ENCODE measurements at places on chromosomes 2 and 18. TPM values are rescaled to one million over a fixed set of nuclear protein-coding genes. Genes with fewer than 3 reads are reported as not detected.

DNA sequence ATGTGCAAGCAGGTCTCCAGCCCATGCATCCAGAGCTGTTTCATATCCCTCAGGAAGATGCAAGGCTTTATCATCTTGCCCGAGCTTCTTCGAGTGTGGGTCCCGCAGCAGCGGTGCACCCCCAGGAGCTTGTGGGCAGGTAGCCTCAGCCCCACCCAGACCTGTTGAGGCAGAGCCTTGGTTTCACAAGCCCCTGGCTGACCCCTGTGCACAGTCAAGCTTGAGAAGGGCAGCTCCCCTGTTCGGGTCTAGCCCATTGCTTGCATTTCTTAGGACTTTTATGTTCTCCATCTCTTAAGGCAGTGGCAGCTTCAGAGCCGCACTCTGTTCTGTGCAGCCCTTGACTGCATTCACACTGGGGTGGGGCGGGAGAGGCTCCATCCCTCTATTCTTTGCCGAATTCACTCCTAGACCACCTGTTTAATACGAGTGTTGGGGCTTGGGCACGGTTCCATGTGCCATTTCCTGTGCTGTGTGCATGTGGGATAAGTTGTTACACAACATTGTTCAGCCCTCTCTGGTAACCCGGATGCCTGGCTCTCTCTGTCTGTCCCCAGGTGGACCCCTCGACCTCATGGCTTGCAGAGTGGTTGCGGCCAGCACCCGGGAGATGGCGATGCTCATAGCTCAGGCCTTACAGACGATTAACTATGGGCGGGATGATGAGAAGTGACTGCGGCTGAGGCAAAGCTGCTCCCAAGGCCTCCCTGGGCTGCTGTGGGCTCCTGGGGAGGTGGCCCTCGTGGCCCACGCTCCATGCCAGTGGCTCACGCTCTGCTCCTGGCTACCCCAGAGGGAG, 48.7 kb downstream of the IMPA2 start:
- no peak for DNase-seq

DNA sequence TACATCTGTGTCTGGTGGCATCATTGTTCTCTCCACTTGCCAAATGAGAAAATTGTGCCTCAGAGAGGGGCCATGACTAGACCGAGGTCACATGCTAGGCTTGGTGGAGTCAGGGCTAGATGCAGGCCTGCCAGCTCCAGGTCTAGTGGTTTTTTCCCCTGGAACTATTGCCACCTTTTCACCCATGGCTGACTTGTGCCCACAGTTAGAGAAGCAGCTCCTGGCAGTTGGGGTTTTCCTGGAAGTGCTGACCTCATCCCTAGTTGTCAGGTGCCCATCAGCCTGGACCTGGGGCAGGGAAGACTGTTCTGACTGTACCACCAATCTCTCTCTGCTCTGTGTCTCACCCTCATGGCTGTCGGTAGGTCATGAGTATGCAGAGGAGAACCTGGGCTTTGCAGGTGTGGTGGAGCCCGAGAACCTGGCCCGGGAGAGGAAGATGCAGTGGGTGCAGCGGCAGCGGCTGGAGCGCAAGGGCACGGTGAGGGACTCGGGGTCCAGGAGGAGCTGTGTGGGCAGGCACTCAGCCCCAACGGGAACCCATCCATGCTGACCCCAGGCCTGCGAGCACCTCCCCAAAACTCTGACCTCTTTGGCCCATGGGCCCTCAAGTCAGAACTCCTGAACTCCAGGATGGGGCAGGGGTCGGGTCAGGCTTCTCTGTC, 12.4 kb upstream of the CATIP start:
- DNase-seq, result no peak

GRCh38 chr18:32443033-32443705, 27.5 kb downstream of the GAREM1 start:
- no peak for DNase-seq

- no peak for DNase-seq
Observed at GRCh38 chr2:226037526-226037925, 638.0 kb downstream of the NYAP2 start.

- peak; percentile 40 for DNase-seq
Observed at GRCh38 chr2:161273038-161273760, 35.0 kb upstream of the PSMD14 start.

DNA sequence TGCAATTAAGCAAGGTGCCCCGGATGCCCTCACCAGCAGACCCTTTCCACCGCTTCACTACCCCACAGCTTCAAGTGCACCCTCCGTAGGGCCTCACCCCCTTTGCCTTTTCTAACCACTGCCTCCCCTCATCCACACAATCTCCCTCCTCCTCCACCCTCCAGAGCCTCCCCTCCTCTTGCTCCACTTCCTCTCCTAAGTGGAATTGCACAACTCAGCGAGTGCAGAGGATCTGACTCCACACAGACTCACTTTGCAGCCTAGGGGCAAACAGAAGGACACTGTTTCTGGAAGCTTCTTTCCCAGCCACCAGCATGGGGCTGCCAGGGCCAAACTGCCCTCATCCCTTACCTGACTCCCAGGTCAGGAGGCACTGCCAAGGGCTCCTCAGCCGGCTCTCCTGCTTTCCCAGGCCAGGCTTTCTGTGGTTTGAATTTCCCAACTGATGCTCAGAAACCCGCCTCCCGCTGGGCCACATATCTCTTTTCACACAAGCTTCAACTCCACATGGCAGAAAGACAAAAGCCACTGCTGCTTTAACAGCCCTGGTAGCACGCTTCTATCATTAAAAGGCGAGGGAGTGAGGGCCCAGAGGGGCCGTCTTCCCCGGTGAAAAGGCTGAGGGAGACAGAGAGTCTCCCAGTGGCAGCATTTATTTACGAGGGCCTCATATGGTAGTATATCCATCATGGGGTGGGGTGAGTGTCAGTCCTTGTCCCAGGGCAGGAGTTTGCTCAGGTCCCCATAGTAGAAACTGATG, 74.7 kb upstream of the MGAT4A start:
- no peak for DNase-seq

- DNase-seq, result no peak
Observed at GRCh38 chr2:182144041-182144775, 158.6 kb downstream of the PPP1R1C start.

GRCh38 chr2:25043241-25043867, 1.5 kb downstream of the EFR3B start:
- no peak for DNase-seq

- no peak for DNase-seq
Observed at GRCh38 chr2:207255565-207256470, 90.1 kb upstream of the KLF7 start.

DNA sequence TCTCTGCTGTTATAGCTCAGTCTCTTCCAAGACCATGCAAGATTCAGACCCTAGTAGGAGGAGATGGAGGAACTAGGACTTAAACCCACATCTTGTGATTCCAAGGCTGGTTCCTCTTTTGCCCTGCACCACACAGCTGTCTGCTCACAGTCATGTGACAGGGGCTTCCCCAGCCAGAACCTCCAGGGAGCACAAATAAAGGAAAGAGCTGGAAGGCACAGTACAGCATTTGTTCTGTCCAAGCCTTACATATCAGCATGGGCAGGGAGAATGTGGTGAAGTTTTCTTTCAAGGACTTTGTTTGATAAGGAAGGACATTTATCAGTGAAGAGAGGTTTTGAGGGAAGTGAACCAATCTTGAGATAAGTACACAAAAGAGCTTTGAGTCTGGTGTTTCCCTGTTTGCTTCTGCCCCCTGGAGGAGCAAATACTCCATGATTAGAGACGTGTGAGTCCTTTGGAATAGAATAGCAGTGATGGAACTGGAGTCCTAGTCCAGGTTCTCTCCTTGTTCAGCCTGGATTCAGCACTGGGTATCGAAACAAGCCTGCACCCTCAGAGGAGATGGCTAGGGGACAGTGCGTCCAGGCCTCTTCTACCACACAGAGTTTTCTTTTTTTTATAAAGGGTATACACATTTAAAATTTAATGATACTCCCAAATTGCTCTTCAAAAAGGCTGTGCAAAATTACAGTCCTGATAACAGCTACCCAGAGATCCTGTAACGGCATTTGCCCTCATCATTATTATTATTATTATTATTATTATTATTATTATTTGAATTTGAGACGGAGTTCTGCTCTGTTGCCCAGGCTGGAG, 24.6 kb upstream of the CASP10 start:
- peak; percentile 78 for DNase-seq

The FAHD2B gene
- total RNA-seq, result 14.2 TPM

The GPC1 gene
- 41.8 TPM for total RNA-seq

The KLHL41 gene
- total RNA-seq, result 0.21 TPM

The GCG gene
- not detected for total RNA-seq

The IFIH1 gene
- total RNA-seq, result 126 TPM

The CAPG gene
- total RNA-seq, result 230 TPM

The AUP1 gene
- total RNA-seq, result 153 TPM

The FIGN gene
- total RNA-seq, result 8.4 TPM

The ITGAV gene
- 146 TPM for total RNA-seq
